ENCODE measurements at places on chromosomes 2 and 18.
A peak's percentile ranks its signal among the peaks of the same experiment; 100 is the strongest.

GRCh38 chr18:55603775-55604174 is 15.8 kb upstream of the TCF4 start:
- no peak for DNase-seq

GRCh38 chr2:70553584-70554337 is at the start of gene TGFA:
TSS of gene TGFA (minus strand) at chr2:70553826. CDS start at chr2:70553767, 59 bp downstream.
- DNase-seq, result peak; percentile 73

GRCh38 chr2:33377048-33377447 is 99.4 kb upstream of the RASGRP3 start:
- DNase-seq, result no peak

DNA sequence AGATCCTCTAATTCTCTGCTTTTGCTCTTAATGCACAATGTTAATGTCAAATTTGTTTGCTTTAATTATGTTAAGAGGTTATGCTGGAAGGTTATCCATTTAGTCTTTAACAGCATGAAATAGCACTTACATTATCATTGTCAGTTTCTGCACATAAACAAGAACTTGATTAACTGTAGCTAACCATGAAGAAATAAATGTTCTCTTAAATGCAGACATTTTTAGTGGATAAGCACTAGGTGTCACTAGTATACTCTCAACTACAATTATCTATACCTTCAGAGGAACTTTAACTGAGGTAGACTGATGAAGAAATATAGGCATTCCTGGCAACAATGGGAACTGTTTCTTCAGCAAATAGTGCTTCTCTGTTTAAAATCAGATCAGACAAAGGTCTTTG is 178.8 kb upstream of the CHST9 start:
- DNase-seq, result peak; percentile 17

DNA sequence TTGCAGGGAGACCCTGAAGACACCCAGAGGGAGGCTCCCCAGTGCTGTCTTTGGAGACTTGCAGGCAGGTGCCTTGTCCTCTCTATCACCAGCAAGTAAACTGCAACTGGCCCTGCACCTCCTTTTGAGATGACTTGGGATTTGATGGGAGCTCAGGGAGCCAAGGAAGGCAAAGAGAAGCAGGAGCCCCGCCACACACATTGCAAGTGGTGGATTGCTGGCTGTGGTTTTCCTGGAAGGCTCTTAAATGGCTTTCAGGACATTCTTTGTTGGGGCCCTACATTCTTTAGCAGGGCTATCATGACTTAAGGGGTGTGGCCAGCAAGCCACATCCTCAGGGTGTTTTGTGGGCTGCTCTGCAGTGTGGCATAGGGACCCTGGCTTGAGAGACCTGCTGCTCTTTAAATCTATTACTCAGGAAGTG is 39.9 kb upstream of the CDC42EP3 start:
- no peak for DNase-seq

DNA sequence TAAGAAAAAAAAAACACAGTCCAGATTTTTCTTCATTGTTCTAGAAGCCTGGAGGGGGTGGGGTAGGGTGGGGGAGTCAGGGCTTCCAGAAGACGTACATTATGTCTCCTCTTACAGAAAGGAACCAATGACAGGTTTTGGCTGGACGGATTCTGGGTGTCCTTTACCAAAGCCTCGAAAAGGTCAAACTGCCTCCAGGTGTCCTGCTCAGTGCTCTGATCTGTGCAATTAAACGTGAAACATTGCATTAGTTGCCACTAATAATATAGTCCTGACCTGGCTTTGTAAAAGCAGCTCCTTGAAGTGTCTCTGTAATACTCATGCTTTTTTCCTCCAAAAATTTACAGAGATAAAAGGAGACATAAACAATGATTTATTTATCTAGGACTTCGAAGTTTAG is 11.1 kb upstream of the MTA3 start:
- no peak for DNase-seq

- peak; percentile 17 for DNase-seq
These were observed 359 bp downstream of the TGFBRAP1 start for GRCh38 chr2:105329197-105329554.

GRCh38 chr2:49719241-49719640 is 564.9 kb upstream of the FSHR start:
- no peak for DNase-seq

DNA sequence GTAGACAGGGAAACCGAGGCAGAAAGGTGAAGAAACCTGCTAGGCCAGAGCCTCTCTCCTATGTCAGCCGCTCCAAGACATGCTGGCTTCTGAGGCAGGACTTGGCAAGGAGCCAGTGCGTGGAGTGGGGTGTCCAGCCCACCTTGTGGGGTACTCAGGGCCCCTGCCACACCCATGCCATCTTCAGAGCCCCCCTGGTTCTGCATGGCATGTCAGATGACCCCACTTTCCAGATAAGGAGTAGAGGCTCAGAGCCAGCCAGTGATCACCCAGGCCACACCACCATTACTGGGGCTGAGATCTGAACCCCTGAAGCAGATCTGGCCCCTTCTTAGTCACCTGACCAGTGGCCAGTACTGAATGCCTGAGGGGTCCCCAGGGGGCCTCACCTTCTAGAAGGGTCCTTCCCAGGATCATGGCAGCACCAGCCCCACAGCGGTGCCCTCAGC is 14.7 kb downstream of the CROCC2 start:
- DNase-seq, result no peak

DNA sequence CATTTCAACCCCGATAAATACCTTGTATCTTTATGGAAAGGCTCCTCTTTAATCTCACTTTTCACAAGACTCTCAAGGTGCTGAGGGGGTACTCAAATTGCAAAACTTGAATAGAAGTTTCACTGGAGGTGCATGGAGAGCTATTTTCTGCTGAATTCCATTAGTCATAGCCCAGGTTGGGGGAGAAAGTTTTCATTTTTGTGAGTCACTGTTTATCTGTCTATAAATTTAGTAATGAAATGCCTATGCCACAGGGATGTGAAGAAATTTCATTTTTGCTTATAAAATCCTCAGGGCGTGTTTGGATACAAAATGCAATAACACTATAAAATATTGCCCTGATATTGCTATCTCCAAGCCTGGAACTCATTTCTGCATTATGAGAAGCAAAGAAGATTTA is 346.3 kb downstream of the LRATD1 start:
- DNase-seq, result no peak

GRCh38 chr2:15591373-15591691 is 336 bp upstream of the DDX1 start:
- DNase-seq, result no peak

DNA sequence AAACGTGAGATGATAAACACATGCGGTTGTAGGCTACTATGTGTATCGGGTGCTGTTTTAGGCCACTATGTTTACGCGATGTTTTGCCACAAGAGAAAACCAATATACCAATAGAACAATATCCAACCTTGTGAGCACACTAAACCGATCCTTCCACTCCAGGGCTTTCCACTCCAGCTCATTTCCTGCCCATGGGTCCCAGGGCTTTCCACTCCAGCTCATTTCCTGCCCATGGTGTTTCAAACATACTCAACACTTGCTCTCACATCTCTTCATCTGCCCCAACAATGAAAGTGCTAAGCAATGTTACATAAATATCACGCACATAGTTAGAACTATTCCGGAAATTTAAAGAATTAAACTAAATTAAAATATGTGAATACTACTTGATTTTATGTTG is 80.0 kb downstream of the EPB41L3 start:
- DNase-seq, result no peak

DNA sequence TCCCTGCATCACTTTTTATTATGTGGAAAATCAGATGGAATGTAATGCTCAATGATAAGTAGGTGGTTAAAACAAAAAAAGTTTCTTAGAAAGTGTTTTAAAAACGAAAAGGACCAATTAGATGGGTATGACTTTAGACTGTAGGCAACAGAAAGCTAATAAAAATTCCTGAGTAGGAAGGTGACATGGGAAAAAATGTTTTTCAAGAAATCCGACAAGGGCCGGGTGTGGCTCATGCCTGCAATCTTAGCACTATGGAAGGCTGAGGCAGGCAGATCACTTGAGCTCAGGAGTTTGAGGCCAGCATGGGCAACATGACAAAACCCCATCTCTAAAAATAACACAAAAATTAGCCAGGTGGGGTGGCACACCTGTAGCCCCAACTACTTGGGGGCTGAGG is 126.1 kb downstream of the THADA start:
- DNase-seq, result no peak

DNA sequence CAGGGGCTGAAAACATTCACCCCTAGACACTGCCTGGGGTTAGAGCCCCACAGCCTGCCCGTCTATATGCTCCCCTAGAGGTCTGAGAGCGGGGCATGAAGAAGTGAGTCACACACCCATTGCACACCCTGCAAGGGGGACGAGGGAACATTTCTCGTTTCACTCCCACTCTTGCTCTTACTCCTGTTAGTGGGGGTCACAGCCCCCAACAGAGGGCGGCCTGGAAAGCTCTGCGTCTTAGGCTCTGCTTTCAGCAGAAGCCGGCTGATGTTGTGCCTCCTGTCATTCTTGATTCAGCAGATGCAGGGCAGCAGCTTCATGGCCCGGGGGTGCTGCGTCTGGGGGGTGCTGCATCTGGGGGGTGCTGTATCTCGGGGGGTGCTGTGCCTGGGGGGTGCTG is 141.3 kb downstream of the ASB1 start:
- no peak for DNase-seq

DNA sequence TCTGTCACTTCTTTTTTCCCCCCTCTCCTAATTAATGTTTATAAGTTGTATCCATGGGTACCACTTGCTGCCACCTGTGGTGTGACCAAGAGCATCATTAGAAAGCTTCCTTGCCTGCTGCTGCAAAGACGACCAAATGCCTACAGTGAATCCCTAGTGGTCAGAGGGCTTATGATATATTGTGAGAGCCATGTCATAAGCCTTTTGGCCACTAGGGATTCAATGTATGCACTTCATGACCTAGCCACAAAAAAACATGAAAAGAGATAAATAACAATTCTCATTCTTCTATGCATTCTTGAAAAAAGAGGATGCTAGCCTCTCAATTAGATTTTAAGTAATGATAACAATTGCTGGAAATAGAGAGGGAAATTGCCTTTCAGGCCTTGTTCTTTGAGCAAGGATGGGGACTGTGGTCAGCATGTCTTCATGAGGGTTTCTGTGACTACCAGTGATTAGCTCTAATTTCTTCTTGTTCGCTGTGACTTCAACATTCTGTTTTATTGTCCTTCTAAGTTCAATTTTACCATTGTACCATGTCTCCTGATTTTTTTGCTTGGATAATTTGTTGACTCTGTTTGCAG is 435.3 kb downstream of the TGIF1 start:
- DNase-seq, result peak; percentile 72
